Activated T-cell treated with anti-CD3 and anti-CD28 coated beads for 4 hours (primary cell): ENCODE measurements at places on chromosomes 4 and X.

GRCh38 chr4:150141756-150142155 lies 63.5 kb downstream of the DCLK2 start:
- no peak for DNase-seq

DNA sequence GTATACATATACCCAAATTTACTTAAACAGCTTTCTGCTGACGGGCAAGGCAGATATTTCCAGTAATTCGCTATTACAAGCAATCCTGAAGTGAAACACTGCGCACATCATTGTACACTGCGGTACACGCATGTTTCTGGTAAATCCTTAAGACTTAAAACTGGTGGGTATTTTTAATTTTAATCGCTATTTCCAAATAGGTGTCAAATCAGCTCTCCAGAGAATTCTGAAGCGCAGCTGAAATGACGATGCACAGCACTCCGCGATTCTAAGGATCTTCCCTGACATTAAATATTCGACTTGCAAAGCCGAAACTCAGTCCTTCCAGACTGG lies 361 bp downstream of the TMEM128 start:
- DNase-seq = no peak

- DNase-seq = no peak
Measured at GRCh38 chr4:133711817-133712216, 489.8 kb downstream of the PABPC4L start.

- DNase-seq = no peak
Measured at GRCh38 chrX:22389556-22390179, 117.0 kb downstream of the CBLL2 start.

- DNase-seq = no peak
Measured at GRCh38 chr4:148786699-148787098, 344.5 kb upstream of the NR3C2 start.

- no peak for DNase-seq
Measured at GRCh38 chrX:150229481-150229880, 133.6 kb upstream of the MAMLD1 start.

- DNase-seq = no peak
Measured at GRCh38 chr4:2837110-2837903, 6.3 kb upstream of the ADD1 start.

DNA sequence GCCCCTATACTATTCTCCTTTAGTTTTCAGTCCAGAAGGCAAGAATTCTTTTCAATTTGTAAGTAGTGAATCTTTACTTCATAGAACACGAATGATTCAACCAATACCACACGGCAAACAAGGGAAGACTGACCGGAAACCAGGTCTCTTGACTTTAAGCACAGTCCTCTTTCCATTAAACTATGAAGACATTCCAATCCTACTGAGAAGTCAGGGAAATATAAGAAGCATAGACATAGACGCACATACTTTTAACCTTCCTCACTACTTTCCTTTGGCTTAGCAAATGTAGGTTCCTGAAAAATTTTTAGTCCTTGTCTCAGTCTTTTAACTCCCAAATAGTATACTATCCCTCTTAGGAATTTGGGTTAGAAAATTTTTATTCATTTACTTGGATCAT lies 9.1 kb downstream of the CHRDL1 start:
- no peak for DNase-seq

GRCh38 chr4:93828995-93829819 lies 654 bp downstream of the ATOH1 start:
- no peak for DNase-seq

- no peak for DNase-seq
Measured at GRCh38 chrX:111409326-111409725, 2.7 kb downstream of the DCX start.

DNA sequence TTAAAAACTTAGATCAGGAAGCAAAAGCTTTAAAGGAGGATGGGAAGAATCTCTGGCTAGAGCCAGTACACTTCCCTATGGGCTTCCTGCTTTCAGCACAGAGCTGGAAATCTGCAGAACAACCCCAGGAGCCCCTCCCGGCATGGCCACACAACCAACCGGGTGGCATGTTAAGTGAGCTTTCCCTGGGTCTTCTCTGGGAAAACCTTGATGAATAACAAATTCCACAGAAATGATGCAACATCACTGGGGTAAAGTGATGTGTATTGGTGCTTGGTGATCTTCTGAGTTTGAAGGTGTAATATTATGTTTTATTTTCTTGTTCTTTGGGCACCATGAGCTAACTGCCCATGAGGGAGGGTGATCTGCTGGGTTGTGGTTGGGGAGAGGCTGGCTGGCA lies 22.1 kb downstream of the NHS start:
- no peak for DNase-seq

- no peak for DNase-seq
Measured at GRCh38 chr4:77360451-77360850, 203.4 kb downstream of the CCNG2 start.

DNA sequence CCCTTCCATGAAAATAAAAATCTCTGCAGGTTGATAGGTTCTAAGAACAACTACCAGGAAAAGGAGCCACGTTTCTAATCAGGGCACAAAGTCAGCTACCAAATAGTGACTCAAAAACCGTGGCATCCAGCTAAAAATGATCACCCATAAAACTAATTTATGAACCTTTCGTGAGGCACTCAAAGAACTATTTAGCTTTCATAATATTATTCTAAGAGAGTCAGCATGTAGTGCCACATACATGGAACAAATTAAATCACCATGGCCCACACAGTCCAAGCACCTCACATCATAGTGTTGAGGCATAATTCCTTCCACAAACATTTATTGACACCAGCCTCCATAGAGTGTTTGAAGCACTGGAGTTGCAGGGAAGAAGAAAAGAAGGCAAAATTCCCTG lies 252.0 kb upstream of the PPARGC1A start:
- DNase-seq = no peak

DNA sequence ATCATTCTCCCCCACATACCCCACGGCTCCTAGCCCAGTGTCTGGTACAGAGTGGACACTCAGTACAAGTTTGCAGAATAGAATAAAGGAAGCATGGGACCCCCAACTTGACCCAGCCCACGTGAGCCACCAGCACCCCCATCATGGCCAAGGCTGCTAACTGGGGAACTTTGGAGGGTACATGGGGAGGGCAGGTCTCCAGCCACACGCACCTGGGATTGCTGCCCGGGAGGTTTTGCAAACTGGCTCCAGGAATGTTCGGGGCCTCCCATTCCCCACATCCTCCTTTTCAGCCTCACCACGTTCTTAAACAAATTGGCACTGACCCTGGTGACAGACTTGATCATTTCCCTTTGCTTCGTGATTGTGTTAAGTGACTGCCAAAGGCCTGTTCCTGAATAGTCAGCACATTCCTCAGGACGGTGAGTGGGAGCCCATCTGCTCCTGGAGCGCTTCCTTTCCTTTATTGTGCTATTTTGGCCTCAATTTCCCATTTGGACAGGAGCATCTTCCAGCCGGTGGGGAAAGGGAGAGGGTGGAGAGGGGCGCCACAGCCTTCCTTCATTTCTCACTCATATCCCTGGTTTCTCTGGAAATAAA lies 18.7 kb upstream of the XPNPEP2 start:
- DNase-seq = no peak

DNA sequence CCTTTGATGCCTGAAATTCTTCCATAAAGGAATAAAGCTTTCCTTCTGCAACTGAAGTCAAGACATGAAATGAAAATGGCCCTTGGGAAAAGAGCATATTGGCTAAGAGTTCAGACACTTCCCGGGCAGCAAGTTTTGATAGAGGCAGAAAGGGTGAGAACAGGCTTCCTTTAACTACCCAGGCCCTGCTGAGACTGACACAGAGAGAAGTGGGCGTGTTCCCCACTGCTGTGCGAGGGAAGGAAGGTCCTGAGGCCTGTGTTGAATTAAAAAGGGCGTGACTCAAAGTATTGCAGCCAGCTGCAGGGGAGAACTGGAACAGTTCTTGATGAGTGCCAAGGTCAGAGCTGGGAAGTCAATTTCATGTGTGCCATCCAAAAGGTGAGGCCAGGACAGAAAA lies 33.9 kb upstream of the ADGRG2 start:
- DNase-seq = no peak

DNA sequence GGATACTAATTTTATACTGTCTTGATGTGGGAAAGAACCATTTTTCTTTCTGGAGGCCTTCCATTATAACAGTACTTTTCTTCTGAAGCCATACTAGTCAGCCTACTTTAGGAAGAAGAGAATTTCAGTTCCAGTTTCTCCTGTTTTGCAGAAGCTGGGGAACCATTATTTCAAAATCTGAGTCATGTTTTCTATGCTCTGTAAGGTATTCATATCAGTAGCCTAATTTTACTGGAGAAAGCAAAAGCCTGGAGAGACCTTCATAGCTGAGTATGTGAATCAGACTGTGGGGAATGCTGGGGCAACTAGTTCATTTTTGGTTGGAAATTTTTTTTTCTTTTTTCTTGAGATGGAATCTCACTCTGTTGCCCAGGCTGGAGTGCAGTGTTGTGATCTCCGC lies 22.4 kb downstream of the AFF1 start:
- no peak for DNase-seq

DNA sequence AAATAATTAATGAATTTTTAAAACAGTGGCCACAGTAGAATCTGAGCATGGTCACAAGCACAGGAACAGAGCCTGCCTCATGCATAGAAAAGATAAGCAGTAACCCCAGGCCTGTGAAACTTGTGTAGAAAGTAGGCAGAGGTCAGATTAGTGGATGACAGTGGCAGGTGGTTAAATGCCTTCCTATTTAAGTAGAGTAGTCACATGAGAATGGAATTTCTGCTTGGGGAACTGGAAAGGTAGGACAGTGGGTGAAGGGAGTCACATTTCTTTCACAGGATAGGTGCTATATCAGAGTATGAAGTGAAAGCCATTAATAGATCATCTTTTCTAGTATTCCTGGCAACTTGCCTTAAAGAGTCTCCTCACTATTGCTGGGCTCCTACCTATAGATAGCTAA lies 34.9 kb upstream of the ASB12 start:
- DNase-seq = no peak

DNA sequence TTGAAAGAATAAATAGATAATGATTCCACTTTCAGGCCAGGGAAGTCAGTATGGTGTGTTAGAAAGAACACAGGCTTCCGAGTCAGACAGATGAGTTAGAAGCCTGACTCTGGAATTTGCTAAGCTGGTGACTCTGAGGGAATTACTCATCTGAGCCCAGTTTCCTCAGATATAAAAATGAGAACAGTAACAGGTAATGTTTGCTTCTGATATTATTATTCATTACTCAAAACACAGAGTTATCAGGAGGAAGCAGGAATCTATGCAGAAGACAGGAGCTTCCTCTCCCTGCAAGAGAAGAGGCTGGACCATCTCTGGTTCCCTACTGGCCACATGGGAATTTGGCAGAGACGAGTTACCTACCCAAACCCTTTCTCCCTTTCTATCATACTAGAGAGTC lies 163.1 kb downstream of the EVC2 start:
- no peak for DNase-seq

- no peak for DNase-seq
Measured at GRCh38 chrX:96407501-96407900, 277.1 kb upstream of the DIAPH2 start.

DNA sequence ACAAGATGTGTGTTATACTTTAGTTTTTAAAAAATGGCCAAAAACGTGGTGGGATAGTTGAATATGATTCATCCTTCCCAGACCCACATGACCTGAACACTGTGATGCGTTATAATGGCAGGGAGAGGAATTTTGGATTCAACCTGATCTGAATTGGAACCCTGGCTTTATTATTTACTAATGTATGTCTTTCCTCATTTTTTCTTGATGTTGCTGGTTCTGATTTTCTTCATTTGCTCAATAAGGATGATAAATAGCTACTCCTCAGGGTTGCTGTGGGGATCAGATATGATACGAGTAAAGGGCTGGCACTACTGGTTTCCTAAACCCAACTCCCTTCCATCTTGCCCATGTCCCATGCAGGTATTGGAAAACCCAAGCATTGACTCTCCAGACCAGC lies 24.2 kb upstream of the ACSL1 start:
- no peak for DNase-seq

- DNase-seq = no peak
Measured at GRCh38 chrX:110755611-110756010, 40.0 kb downstream of the CHRDL1 start.

DNA sequence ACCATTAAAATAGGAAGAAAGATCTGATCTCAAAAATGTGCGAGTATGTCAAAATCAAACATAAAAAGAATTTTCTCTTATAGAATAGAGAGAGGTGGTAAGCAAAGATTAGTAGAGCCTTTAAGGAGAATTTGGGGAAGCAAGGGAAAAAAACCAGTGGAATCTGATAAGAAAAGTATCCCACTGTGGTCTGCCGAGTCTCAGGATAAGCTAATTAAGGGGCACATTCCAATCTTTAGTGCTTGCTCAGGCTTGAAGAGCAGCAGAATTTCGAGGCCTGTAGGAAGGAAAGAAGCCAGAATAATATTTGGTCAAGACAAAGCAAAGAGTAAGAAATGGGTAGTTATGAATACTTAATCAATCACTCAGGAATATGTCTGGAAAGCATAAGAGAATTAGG lies 13.0 kb downstream of the STATH start:
- no peak for DNase-seq

GRCh38 chr4:172656055-172656454 lies 512.6 kb upstream of the GALNT7 start:
- DNase-seq = no peak

- no peak for DNase-seq
Measured at GRCh38 chr4:94446386-94446785, 5.4 kb upstream of the PDLIM5 start.

GRCh38 chr4:110120506-110120905 lies 77.9 kb downstream of the ELOVL6 start:
- DNase-seq = no peak

DNA sequence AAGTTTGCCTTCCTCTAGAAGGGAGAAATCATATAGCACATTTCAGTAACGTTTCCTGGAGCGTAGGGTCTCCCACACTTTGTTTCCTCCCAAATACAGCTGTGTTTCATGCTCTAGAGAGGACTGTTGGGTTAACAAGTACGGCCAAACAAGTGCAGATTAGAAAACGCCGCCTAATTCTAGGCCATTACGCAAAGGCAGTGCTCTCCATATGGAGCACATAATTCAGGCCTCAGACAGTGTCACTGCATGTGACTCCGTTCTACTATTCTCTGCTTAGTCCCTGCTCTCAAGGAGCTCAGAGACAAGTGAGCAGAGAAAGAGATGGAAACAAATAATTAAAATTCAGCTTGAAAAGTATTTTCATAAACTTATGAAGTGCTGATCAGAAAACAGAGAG lies 11.6 kb downstream of the ZNF827 start:
- DNase-seq = no peak

GRCh38 chrX:99353412-99353811 lies 1056.7 kb downstream of the PCDH19 start:
- DNase-seq = no peak

DNA sequence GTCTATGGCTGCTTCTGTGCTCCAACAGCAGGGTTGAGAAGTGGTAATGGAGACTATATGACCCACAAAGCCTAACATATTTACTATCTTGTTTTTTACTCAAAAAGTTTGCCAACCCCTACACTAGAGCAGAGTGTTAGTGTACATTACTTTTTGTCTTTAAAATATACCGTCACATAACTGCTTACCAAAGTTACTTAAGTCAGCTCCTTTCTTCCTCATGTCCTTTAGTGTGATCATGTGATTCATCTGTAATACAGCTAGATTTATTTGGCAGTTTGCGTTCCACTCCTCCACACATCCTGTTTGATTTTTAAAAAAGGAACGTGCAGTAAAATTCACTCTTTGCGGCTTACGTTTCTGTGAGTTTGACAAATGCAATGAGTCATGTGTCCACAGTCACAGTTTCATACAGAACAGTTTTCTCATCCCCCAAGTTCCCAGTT lies 162.4 kb upstream of the GPRIN3 start:
- peak; percentile 5 for DNase-seq
